Neural progenitor cell (in vitro differentiated cells): ENCODE measurements at places on chromosomes 3 and 15.
A peak's percentile ranks its signal among the peaks of the same experiment; 100 is the strongest.

DNA sequence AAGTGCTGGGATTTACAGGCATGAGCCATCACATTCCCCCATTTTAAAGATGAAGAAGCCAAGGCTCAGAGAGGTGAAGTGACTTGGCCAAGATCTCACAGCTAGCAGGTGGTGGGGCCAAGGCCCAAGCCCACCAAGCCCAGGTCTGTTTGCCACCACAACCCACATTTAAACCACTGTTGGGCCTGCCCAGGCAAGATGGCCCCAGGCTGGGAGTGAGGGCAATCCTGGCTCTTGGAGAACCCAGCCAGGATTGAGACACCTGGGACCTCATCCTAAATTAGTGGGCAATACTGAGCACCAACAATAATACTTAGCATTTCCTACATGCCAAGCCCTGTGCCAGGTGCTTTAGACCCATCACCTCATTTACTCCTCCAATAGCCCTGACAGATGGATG lies 6.9 kb downstream of the IGDCC3 start:
- peaks cover 63% of the 10 kb centered on the region for H3K4me1 ChIP-seq
- H3K4me3 ChIP-seq, result no peak overlapping the region
- no peaks in the 10 kb centered on the region for H3K36me3 ChIP-seq

DNA sequence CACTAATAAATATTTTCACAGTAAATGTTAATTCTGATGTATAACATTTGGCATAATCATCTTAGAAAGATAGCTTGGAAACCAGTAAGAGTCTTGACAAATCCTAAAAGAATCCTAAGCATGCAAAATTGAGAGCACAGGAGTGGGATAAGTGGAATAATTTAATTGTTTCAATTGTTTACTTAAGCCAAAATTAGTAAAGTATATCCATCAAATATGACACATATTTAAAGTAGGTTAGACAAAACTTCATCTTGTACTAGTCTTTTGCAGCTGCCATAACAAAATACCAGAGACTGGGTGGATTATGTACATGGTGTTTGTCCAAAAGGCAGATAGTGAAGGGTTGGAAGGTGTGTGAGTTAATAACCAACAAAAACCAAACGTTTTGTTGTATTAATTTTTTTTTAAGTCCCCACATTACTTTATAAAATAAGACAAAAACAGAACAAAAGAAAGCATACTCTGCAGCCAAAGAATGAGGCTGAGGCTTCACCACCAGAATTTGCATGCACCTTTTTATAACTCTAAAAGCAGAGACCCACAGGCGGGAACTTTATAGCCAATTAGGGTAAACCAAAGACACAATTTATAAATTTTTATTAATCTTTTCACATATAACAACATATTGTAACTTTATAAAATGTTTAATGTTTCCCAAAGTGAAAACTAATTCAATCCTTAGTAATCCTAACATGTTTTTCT lies 41.9 kb upstream of the CD200R1L start:
- no peaks in the 10 kb centered on the region for H3K27me3 ChIP-seq
- H3K27ac ChIP-seq, result no peak overlapping the region
- DNase-seq, result no peak
- H3K4me3 ChIP-seq, result no peak overlapping the region

DNA sequence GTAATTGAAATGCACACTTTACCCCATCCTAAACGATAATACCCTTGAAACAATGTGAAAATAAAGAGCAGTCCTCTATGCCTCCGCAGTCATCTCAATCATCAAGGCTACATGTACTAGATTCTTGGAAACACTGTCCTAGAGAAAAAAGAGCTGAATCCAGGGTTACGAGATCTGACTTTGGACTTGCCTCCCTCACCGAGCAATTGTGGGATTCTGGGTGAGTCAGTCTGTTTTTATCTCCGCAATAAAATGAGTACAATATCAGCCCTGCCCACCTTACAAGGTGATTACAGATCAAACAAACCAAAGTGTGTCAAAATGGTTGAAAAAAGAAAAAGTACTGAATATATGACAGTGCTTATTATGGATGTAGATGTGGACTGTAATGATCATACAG lies 152.3 kb upstream of the SNTN start:
- H3K4me1 ChIP-seq, result peaks cover 4% of the 10 kb centered on the region
- H3K4me3 ChIP-seq, result no peak overlapping the region
- H3K27me3 ChIP-seq, result no peaks in the 10 kb centered on the region
- H3K36me3 ChIP-seq, result no peaks in the 10 kb centered on the region

- no peaks in the 10 kb centered on the region for H3K27me3 ChIP-seq
- no peak for DNase-seq
- H3K4me1 ChIP-seq, result peaks cover 17% of the 10 kb centered on the region
- no peaks in the 10 kb centered on the region for H3K36me3 ChIP-seq
- no peak overlapping the region for H3K27ac ChIP-seq
- no peak overlapping the region for H3K4me3 ChIP-seq
These were observed 283.3 kb upstream of the RGMA start for GRCh38 chr15:93372208-93372864.

DNA sequence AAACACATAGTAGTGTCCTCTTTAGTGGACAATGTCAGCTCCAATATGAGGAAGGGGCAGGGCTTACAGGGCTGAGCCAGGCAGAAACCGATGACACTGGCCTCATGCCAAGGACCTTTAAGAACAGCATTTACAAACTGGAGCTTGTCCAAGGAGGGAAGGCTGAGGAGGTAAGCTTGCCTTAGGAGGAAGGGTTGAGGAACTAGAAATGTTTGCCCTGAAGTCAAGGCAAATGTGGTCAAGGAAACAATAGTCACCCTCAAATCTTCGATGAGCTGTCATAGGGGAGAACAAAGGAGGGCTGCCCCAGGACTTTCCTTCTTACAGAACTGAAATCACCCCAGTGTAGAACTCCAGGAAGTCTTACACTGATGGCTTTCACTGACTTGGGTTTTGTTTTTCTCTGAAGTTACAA lies 136.4 kb downstream of the LIPC start:
- H3K27ac ChIP-seq, result no peak overlapping the region
- no peaks in the 10 kb centered on the region for H3K36me3 ChIP-seq
- no peak for DNase-seq

- no peak overlapping the region for H3K27ac ChIP-seq
- H3K27me3 ChIP-seq, result no peaks in the 10 kb centered on the region
- no peak overlapping the region for H3K4me3 ChIP-seq
- no peaks in the 10 kb centered on the region for H3K36me3 ChIP-seq
- DNase-seq, result no peak
These were observed 180.4 kb downstream of the SUCNR1 start for GRCh38 chr3:152053866-152054265.

DNA sequence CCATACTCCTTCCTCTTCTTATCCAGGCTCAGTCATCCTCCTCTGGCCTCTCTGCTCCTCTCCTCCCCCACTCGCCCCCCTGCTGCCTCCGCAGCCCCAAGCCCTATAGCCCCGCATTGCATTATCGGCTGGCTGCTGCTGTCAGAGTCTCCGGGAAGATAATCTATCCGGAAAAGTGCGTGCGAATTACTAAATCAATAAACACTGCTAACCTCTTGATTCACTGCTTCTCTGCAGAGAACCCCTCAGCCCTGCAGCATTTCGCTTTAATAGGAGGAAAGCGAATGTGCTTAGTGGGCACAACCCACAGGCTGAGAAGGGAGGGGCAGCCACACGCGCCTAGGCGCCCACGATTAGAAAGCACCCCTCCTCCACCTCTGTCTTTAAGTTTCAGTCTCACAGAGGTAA lies 167.6 kb downstream of the ABHD5 start:
- H3K4me3 ChIP-seq, result no peak overlapping the region
- H3K27me3 ChIP-seq, result peaks cover 5% of the 10 kb centered on the region
- no peak overlapping the region for H3K27ac ChIP-seq

GRCh38 chr3:24018784-24019570 lies 73.9 kb downstream of the NR1D2 start:
- H3K4me1 ChIP-seq, result no peaks in the 10 kb centered on the region
- DNase-seq, result no peak
- no peaks in the 10 kb centered on the region for H3K27me3 ChIP-seq
- no peaks in the 10 kb centered on the region for H3K36me3 ChIP-seq
- no peak overlapping the region for H3K4me3 ChIP-seq

DNA sequence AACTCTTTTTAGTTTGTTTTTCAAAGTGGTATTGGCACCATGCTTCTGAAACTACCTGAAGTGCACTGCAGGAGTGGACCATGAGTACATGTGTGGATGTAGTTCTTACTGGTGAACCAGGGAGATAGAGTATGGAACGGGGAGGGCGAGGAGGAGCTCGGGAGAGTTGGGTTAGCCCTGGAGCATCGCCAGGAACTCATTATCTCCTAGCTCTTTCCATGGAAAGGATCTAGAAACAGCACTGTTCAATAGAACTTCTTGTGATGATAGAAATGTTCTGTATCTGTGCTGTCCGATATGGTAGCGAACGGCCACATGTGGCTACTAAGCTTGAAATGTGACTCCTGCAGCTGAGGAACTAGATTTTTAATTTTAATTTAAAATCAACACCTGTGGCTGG lies 47.3 kb downstream of the VGLL4 start:
- no peaks in the 10 kb centered on the region for H3K36me3 ChIP-seq
- H3K27ac ChIP-seq, result no peak overlapping the region
- H3K4me1 ChIP-seq, result peaks cover 47% of the 10 kb centered on the region
- H3K27me3 ChIP-seq, result no peaks in the 10 kb centered on the region
- H3K4me3 ChIP-seq, result no peak overlapping the region

GRCh38 chr3:130433306-130433705 lies 83.7 kb upstream of the COL6A6 start:
- no peak overlapping the region for H3K27ac ChIP-seq
- H3K4me3 ChIP-seq, result no peak overlapping the region

DNA sequence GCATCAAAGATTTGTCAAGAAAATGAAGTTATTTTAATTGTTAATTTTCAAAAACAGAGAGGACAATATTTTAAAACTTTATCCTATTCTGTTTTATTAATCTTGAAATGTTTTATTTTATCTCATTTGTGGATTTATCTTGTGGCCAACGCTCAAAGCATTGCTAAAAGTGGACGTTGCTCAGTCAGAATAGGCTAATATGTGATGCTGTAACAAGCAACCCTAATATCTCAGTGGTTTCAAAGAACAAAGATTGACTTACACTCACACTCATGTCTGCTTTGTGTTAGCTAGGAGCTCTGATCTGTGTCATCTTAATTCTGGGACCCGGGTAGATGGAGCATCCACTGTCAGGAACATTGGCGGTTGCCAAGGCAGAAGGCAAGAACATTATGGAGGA lies 86.0 kb upstream of the PLCL2 start:
- peaks cover 4% of the 10 kb centered on the region for H3K4me1 ChIP-seq
- no peak for DNase-seq
- H3K4me3 ChIP-seq, result no peak overlapping the region
- no peaks in the 10 kb centered on the region for H3K27me3 ChIP-seq

DNA sequence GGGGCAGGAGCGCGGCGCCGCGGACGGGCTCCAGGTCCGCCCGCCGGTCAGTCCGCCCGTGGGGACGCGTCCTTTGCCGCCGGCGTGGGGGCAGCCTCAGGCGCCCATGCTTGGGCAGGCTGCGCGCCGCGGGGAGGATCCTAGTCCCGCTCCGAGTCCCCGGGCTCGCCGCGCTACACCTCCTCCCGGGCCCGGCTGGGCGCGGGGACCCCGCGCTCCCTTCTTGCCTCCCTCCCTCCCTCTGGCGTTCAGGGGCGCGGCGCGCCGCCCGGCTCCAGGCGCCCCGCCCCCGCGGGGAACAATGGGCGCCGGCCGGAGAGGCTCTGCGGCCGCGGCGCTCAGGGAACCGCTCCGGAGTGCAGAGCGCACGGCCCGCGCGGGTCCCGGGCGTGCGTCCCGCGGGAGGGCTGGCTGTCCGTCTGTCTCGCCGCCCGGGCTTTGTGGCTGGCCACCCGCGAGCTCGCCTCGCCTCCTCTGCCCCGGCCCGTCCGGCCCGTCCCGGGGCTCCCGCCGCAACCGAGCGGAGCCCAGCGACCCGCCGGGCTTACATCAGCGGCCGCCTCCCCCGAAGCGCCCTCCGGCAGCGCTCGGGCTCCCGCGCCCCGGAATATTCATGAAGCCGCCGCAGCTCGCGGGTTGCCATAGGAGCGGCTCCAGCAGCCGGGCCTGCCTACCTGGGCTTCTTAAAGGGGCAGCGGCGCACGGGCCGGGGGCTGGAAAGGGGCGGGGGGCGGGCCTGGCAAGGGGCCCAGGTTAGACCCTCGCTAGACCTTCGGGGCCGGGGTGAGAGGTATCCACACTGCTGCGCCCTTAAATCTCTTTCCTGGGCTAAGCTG lies at the start of gene HCN4:
Gene HCN4 (minus strand): TSS at position 658 of the 836 bp plus-strand sequence. CDS start 688 bp downstream, outside the sequence.
- peak within 1 kb of the TSS; percentile 85 for H3K4me3 ChIP-seq
- H3K36me3 ChIP-seq, result no peaks in the 10 kb centered on the region
- H3K4me1 ChIP-seq, result peaks cover 10% of the 10 kb centered on the region
- peak; percentile 86 for DNase-seq
- peaks cover 69% of the 10 kb centered on the region for H3K27me3 ChIP-seq
- no peak within 1 kb of the TSS for H3K27ac ChIP-seq
